ENCODE measurements at places on chromosomes 12 and 14. TPM values are rescaled to one million over a fixed set of nuclear protein-coding genes. Genes with fewer than 3 reads are reported as not detected.

DNA sequence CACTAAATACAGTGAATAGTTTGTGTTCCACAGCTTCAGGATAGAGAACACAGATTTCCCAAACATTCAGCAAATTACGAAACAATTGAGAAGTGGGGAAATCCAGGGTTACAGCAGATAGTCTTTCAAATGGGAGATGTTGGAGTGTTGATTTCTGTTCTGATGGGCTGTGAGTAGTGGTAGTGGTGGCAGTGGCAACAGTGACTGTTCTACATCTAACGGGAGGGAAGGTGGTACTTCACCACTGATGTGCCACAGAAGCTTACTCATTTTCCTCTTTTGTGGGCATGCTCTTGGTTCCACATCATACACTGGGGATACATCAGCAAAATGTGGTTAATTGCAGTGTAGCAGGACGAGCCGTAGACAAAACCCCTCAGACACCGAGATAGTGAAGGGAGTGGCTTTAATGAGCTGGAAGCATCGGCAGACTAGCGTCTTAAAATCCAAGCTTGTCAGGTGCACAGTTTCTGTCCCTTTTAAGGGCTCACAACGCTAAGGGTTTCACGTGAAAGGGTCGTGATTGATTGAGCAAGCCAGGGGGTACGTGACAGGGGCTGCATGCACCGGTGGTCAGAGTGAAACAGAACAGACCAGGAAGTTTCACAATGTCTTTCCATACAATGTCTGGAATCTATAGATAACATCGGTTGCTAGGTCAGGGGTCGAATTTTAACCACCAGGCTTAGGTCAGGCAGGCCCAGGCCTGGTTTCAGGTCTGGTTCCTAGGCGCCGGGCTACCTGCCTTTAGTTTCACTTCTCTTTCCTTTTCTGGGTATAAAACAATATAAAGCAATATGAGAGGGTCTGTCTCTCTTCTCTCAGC lies 330.6 kb upstream of the FBXO33 start:
- no peak for DNase-seq

Gene LRTM2
- total RNA-seq = not detected

Gene PTPRB
- total RNA-seq = 0.66 TPM

Gene POTEM
- not detected for total RNA-seq

All from PC-3 (cell line).